LNCaP clone FGC (cell line): ENCODE measurements at places on chromosomes 13 and 19.

DNA sequence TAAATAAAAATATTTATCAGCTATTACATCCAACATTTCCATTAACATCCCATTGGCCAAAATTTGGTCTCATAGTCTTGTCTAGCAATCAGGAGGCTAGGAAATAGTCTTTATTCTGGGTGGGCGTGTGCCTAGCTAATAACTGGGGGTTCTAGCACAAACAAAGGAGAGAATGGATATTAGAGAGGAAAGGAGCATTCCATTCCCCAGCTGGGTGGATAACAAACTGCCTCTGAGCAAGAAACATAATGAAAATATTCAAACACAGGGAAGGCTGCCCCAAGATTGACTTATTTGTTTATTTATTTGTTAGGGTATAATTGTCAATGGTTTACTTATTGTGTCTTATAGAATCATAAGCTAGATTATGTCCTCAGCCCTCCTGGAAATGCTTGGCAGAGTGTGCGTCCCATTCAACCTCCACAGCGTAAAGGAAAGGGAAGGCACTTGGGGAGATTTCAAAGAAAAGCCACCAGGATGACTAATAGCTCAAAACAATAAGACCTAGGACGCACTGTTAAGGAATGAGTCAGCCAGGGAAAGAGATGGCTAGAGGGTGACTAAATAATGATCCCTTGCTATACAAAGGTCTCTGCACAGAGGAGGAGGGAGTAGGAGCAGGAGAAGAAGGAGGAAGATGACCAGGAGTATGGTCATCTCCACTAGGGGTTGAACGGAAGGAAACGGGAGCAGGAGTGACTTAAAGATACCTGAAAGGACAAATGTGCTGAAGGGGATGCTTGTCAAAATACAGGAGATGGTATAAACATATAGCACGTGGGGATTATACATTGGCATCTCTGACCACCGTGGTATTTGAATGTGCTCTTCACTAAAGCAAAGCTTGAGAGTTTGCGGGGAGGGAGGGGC is 23.5 kb upstream of the USP12 start:
- DNase-seq = no peak

DNA sequence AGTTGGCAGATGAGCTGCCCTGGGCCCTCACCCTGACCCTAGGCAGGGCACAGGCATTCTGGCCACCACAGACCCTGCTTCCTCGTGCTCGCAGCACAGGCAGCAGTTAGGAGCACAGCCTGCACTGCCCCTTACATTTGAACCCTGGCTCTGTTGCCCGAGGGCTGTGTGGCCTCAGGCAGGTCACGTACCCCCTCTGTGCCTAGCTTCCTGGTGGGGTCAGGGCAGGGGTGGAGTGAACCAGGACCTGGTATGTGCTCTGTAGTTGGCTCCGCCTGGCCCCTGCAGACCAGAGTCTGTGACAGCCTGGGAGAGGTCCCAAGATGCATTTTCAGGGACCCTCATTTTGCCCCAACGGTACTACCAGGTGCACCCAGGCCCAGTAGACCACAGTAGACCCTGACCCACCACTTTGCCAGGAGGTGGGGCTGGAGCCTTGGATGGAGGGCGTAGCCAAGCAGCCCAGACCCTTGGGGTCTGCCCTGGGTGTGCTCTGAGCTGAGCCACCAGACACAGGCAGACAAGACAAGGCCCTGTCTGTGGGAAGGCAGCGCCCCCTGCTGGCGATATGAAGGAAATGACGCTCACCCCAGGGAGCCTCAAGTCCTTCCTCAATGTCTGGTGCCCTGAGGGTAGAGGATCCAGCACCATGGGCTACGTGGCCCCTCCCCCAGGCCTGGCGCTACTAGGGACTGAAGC is 9.1 kb downstream of the LYL1 start:
- peak; percentile 41 for DNase-seq

- DNase-seq = no peak
These were observed 14.3 kb upstream of the QTRT1 start for GRCh38 chr19:10686661-10687517.

GRCh38 chr13:46962281-46962941 is 65.6 kb upstream of the HTR2A start:
- no peak for DNase-seq

DNA sequence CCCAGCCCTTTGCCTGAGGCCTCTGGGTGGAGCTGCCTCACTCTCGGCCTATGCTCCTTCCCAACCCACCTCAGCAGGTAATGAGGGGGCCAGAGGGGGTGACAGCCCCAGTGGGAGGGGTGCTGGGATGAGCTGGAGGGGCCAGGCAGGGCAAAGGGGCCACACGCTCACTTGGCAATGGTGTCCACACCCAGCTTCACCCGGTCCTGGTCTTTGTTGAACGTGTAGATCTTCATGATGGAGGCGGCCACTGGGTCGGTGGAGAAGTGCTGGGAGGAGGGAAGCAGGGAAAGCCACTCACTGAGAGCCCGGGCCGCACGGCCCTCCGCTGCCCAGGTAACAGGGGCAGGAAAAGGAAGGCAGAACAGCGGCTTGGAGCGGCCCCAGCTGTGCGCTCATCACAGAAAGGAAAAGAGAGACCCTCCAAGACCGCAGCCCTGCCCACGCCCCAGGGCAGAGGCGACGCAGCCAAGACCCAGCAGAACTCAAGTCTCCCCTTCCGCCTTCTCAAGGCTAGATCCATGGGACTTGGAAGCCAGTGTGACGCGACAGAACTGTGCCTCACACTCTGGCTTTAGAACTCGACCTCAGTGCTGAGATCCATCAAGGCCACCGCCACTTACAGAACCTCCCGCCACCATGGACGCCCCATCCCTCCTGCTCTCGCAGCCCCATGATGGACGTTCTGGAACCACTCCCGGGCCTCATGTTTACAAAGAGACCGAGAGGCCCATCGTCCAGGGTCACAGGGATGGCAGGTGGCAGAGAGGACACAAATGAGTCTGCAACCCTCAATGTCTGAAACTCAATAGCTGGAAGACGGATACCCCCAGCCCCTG is 9.2 kb downstream of the UBXN6 start:
- DNase-seq = no peak

GRCh38 chr13:107379407-107380155 is 811.6 kb upstream of the ARGLU1 start:
- no peak for DNase-seq

DNA sequence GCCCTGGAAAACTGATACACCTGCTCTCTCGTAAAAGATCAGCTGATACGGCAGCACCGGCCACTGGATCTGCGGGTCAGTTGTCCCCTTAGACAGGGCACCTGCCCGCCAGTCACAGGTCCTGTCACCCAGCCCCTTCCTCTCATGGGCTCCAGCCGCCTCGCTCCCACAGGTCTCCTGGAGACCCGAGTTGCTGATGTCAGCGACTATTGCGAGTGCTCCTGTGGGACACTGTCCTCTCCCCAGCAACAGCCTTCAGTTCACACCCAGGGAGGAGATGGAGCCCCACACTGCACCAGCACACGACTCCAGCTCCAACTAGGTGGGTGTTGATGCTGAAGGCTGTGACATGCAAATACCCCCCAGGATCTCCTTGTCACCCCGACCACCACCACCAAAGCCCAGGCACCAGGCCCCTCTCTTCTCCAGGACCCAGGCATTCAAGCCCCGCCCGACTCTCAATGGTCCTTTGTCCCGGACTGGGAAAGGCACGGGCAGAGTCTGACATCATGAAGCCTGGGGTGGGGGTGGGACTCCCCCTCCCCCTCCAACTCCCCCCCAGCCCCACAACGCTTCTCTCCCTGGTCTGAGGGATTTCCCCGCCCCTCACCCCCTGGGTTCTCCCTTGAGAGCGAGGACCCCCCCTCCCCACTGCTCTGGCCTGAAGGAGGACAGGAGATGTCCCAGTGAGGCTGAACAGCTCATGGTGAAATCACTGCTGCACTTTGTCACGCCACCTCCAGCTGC is 1.4 kb upstream of the MAG start:
- no peak for DNase-seq

GRCh38 chr13:51894239-51894638 is 32.5 kb downstream of the CCDC70 start:
- DNase-seq = no peak

DNA sequence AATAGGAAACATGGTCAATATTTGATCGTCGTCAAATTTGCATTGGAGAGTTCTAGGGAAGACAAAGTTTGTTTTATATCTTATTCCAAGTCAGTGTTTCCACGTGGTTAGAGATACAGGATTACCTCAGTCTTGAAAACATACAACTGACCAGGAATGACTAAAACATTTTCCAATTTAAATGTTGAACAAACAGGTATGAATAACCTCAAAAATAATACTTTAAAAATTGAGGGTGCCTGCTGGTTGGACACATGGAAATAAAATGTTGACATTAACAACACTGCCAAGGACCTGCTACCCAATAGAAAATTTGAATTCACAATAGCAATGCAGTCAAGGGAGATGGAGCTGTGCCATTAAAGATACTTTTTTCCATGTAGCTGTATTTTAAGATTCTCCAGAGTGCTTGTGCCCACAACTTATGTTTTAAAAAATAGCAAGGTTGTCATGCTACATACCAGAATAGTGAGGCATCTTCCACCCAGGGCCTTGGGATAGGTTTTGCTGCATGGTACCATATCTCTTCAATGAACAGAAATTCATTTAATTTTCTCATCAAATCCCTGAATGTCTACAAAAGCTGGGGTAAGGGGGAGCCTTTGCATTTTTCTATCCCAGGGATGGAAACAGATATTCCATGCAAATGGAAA is 260.8 kb downstream of the EFNB2 start:
- DNase-seq = no peak

DNA sequence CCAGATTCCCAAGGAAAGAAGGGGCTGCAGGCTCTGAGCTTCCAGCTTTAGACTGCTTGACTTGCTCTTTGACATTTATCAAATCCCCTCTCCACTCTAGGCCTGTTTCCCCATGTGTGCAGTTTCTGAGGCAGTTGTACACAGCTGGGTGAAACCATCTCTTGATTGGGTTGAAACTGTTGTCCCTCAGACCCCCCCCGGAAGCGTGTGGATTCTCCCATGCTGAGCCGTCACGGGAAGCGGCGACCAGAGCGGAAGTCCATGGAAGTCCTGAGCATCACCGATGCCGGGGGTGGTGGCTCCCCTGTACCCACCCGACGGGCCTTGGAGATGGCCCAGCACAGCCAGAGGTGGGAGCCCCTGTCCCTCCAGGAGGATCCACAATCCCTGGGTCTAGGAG is 19.7 kb downstream of the BRSK1 start:
- no peak for DNase-seq

DNA sequence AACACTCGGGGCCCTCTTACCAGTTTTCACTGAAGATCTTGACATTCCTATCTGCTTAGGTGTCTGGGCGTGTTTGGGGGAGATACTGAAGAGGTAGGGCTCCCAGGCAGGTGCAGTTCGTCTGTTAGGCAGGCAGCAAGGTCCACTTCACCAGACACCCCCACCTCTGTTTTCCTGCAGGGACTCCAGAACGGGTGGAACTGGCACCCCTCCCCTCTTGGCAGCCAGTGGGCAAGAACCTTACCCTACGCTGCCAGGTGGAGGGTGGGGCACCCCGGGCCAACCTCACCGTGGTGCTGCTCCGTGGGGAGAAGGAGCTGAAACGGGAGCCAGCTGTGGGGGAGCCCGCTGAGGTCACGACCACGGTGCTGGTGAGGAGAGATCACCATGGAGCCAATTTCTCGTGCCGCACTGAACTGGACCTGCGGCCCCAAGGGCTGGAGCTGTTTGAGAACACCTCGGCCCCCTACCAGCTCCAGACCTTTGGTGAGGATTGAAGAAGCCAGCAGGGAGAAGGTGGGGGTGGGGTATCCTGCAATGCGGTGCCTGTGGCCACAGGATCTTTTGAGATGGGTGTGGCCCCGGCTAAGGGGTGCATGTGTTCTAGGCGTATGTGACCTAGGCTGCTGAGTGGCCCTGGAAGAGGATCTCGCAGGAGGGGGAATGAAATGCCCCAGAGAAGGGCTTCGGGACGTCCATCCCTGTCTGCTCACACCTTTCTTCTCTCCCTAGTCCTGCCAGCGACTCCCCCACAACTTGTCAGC is 3.3 kb upstream of the ICAM4 start:
- DNase-seq = no peak

DNA sequence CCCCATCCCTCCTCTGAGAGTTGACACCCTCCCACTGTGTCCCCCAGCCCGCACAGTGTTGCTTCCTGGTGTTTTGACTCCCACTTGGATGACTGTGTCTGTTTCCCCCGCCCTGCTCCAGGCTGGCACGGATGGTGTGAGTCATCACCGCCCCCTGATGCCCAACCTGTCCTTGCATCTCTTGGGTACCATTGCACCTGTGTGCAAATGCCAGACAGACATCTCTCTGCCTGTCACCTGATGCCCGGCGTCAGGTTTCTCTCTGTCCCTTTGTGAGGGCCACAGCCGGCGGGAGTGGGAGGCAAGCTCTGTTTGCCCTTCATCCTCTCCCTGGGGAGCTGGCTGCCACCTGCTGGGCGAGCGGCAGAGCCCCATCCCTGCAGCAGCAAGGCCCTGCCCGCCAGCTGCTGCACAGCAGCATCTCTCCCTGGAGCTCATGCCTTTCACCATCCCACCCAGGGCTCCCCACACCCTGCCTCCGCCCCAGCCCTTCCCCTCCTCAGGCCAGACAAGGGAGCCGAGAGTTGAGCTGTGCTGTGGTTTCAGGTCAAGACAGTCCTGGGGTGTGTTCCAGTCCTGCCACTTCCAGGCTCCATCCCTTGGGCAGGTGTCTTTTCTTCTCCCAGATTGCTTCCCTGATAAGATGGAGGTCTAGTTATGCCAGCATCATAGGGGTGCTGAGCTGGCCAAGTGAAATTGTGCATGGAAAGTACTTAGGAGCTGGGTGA is 29.7 kb downstream of the NKPD1 start:
- DNase-seq = no peak

- DNase-seq = no peak
These were observed 515.4 kb downstream of the DCT start for GRCh38 chr13:93964146-93964512.

DNA sequence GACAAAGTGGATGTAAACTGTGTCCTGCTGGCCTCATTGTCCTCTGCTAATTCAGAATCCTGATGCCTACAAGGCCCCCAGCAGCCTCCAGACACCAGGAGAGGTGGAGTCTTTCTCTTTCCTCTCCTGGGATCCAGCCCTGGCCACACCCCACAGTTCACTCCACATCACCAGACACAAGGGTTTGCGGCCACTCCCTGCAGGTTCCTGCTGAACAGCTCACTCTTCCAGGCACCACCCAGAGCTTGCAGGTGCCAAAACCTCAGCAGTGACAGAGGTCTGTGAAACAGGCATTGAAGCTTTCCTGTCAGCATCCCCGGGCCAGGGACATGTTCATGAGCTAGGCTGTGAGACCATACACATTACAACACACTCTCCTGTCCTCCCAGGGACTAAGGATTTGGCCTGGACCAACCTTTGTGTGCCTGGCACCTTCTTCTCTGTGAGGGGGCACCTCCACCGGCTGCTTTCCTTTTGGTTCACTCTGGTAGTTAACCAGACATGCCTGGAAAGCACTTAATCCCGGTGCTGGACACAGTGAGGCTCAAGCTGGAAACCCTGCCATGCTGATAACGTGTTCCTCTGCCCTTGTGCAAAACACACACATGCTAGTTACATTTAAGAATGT is 11.1 kb upstream of the ATP12A start:
- DNase-seq = no peak

DNA sequence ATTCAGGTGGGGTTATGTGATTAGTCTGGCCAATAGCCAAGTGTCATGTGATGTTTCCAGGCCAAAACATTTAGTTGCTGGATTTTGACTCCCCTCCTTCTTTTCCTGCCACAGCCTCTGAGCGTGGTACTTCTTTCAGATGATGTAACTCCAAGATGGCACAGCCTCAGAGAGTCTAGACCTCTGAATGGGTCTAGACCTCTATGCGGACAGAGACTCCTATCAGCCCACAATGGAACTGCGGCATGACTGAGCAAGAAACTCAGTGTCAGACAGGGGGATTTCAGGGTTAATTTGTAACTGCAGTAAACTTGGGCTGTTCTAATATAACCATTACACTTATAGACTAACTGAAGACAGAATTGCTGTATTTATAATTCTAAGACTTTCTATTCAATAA is 42.6 kb upstream of the ZDHHC20 start:
- no peak for DNase-seq
